ENCODE measurements at places on chromosomes 4 and X.

DNA sequence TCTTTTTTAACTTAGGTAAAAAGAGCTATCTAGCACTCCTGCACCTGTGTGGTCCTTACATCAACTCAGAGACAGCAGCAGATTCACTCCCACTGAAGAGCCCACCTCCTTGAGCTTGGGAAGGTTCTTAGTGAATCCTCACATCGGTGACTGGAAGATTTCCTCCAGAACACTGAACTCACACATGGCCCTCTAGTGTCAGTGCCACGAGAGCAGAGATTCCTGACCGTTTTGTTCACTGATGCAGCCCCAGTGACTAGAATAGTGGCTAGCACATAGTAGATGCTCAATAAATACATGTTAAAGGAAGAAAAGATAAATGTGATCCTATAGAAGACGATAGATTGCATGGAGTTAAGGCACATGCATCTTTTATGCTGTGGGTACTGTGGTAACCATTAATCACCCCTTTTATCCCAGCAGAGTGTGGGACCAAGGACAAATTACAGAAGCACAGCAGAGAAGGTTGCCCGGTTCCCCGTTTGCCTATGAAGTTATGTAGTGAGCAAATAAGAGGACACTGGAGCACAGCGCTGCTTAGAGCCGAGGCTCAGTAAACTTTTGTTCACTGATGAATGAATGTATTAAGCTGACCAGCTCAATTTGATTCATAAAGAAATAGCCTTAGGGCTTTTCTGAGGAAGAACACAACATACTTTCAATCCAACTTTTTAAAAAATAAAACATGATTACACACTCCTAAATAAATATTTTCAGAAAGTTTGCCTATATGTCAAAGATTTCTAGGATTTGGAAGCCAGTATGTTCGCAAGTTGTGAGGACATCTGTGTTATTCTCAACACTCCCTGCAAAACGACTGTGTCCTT, 8.7 kb downstream of the GASK1B start:
- no peak for DNase-seq

- no peak for DNase-seq
Measured at GRCh38 chr4:8776366-8776765, 95.3 kb downstream of the HMX1 start.

- DNase-seq = no peak
Measured at GRCh38 chrX:97389761-97390192, 506.1 kb downstream of the RPA4 start.

GRCh38 chr4:181140037-181140603, 1103.1 kb upstream of the TENM3 start:
- DNase-seq = no peak

DNA sequence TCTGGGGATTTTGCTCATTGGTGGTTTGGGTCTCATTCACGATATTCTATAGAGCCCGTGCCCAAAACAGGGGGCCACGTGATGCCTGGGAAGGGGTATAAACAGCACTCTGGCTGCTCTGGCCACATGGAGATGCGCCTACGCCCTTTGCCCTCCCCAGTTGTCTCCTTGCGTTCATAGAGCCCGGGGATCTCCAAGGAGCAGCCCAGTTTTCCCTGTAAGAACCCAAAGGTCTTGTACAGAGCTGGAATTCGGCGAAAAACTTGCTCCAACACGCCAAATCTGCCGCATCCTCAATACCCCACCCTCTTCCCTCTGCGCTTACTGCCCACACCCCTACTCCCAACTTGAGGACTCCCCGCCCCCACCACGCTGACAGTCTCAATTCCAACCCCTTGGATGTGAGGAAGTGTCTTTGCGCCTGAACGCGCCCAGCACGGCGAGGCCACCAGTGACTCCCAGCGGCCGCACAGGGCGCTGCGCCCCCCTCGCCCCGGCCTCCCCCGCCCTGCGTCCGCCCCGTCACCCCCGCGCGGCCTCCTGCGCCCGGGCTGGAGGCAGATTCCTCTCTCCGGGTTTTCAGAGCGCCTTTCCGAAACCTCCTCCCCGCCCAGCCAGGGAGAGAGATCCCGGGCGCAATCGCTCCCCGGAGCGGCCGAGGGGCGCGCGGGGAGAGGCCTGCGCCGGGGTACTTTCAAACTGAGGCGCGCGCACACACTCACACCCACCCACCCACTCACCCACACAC, at the start of gene NHS:
Gene NHS (plus strand): TSS at position 582 of the 748 bp plus-strand sequence. CDS start 558 bp downstream, outside the sequence.
- DNase-seq = peak; percentile 62

GRCh38 chr4:123398066-123398852, 1.7 kb downstream of the SPRY1 start:
- peak; percentile 33 for DNase-seq

DNA sequence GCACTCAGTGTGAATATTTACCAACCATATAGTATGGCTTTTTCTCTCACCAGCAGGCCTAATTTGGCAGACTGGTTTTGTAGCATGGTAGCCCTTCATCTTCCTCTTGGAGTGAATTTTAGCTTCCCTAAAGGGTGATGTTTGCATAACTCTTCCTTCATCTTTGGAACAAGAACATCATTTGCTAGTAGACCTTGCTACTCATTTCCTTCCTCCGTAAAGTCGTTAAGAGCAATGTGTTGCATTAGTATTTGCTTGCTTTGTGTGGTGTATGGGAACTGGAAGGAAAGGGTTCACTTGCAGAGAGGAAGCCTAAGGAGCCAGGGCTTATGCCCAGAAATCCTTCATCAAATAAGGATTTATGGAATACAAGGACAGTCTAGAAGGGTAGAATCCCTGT, 50.2 kb upstream of the PGRMC2 start:
- DNase-seq = no peak

GRCh38 chr4:104868958-104869357, 277.7 kb upstream of the TET2 start:
- DNase-seq = no peak

- DNase-seq = no peak
Measured at GRCh38 chr4:185626798-185627197, 91.5 kb upstream of the PDLIM3 start.

- DNase-seq = no peak
Measured at GRCh38 chr4:7900334-7900909, 39.2 kb downstream of the AFAP1 start.

- DNase-seq = no peak
Measured at GRCh38 chrX:130173190-130173895, 1.6 kb downstream of the RAB33A start.

DNA sequence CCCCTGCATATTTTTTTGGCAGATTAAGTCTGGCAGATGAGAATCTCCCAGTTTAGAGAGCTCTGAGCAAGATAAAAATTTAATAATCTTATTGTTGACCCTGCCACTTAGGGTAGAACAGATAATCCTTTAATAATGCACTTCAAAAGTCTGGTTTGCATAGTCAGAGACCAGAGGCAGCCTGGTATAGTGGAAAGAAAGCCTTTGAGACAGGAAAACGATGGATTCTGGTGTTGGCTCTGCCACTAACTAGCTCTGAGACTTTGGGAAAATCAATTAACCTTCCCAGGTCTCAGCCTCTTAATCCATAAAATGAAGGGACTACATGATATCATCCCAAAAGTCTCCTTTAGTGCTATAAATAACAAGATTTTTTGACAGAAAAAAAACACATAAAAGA, 824.5 kb downstream of the STIM2 start:
- DNase-seq = no peak

GRCh38 chrX:130097507-130098209, 12.6 kb downstream of the ELF4 start:
- no peak for DNase-seq

DNA sequence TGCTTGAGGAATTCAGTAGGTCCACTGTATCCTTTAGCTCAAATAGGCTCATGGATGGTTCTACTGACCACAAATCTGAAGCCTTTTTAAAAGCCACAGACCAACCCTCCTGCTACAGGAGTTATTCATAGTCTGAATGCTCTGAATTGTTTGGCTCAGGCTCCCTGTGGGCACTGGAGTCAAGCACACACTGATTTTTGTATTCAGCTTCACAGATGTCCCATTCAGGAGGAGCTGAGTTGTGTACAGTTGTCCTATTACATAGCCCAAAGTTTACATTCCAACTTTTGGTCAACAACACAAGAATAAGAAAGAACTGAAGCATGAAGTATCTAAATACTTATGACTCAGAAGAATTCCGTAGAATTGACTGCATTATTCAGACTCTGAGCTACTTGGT, 243.9 kb downstream of the UNC5C start:
- DNase-seq = no peak

GRCh38 chr4:167021545-167022155, 212.6 kb downstream of the SPOCK3 start:
- DNase-seq = peak; percentile 4

- no peak for DNase-seq
Measured at GRCh38 chr4:26964512-26964911, 103.9 kb downstream of the STIM2 start.

DNA sequence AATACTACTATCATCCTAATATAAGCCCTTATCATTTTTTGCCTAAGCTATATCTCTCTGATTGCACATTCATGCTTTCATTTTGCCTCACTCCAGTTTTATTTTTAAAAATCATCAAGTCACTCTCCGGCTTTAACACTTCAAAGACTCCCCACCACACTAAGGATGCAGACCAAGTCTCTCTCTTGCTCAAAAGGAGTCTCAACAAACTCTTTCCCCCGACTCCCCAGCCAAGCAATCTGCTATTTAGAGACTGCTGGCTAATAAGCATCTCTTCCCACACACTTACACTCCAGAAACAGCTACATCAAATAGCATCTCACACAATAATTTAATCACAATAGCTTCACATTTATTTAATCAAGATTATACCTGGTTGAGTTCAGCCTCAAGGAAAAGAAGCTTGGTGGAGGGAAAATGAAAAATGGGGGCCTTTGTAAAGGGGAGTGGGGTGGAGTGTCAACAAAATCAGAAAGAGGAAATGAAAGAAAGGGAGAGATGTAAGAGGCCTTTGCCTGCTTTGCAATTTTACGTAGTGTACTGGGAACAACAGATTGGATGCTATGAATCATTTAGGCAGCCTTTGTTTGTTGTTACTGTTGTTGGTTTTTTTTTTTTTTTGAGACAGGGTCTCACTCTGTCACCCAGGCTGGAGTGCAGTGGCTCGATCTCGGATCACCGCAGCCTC, 104.1 kb upstream of the MCF2 start:
- DNase-seq = no peak

DNA sequence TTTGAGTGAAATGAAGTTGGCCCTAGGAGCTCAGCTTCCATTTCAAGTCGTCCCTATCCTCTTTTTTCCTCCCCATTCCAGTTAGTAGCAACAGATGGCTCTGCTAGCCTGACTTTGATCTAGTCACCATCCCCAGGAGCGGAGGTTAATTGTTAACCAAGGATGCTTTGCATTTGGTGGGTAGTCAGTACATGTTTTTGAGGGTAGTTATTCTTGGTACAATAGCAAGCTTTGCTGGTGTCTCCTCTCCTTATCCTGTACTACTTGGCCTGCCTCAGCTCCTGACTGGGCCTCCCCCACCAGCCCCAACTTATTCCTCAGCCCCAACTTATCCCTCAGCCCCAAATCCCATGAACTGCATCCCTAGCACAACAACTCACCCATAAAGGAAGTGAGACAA, 14.8 kb upstream of the RTL5 start:
- no peak for DNase-seq

GRCh38 chrX:10945498-10945897, 165.6 kb upstream of the HCCS start:
- no peak for DNase-seq

- no peak for DNase-seq
Measured at GRCh38 chrX:153504445-153505016, 9.8 kb downstream of the BGN start.

- no peak for DNase-seq
Measured at GRCh38 chr4:9994246-9994847, 26.9 kb downstream of the SLC2A9 start.

- DNase-seq = no peak
Measured at GRCh38 chr4:77065382-77065781, 10.4 kb downstream of the CCNI start.

DNA sequence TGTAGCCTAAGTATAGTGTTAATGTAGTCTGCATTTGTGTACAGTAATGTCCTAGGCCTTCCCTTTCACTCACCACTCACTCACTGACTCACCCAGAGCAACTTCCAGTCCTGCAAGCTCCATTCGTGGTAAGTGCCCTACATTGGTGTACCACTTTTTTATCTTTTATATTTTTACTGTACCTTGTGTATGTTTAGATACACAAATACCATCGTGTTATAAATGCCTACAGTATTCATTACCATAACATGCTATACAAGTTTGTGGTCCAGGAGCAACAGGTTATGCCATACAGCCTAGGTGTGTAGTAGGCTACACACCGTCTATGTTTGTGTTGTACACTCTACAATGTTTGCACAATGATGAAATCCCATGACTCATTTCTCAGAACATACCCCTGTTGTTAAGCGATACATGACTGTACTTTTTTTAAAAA, 15.4 kb downstream of the TSPAN5 start:
- no peak for DNase-seq

- no peak for DNase-seq
Measured at GRCh38 chr4:124044867-124045266, 648.3 kb downstream of the SPRY1 start.

DNA sequence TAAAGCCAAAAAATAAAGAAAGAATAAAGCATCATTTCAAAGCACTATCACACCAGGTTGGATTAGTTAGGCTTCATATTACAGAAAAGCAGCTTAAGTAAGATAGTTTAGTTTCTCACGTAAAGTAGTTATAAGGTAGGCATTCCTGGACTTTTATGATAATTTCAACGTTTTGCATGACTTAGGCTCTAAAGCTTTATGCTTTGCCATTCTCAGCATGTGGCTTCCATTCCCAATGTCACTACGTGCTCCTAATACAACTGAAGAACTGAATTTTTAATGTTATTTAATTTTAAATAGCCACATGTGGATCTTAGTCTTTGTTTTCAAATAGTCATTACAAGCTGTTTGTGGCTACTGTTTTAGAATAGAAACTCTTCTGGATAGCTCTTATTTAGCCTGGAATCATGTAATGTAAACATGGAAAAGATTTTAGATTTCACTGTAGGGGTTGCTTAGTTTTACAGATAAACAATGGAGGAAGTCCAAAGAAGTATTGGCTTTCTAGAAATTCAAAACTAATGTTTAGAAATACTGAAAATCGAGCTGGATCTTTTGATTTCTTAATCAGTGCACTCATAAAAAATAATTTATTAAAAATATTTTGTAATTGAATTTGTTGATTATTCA, 710.0 kb downstream of the IL1RAPL1 start:
- DNase-seq = no peak

GRCh38 chr4:41158756-41159155, 55.6 kb downstream of the APBB2 start:
- DNase-seq = no peak

Measured in NCI-H2171 (cell line).